Endodermal cell (in vitro differentiated cells): ENCODE measurements at places on chromosomes 5 and 9. TPM values are rescaled to one million over a fixed set of nuclear protein-coding genes. Genes with fewer than 3 reads are reported as not detected.
A peak's percentile ranks its signal among the peaks of the same experiment; 100 is the strongest.

PCDHB2 gene
- total RNA-seq, result 27.6 and 28.4 TPM in 2 replicates

UIMC1 gene
- total RNA-seq, result 46.3 to 57.6 TPM (median 46.6 TPM) in 3 replicates

GRCh38 chr9:20592673-20593072 is 29.6 kb downstream of the MLLT3 start:
- H3K4me3 ChIP-seq, result no peak overlapping the region
- no peaks in the 10 kb centered on the region for H3K36me3 ChIP-seq
- H3K27me3 ChIP-seq, result no peaks in the 10 kb centered on the region
- no peak overlapping the region for H3K27ac ChIP-seq
- no peak for DNase-seq

PCDHGA9 gene
- total RNA-seq, result 0.75 to 0.95 TPM (median 0.89 TPM) in 3 replicates

DNA sequence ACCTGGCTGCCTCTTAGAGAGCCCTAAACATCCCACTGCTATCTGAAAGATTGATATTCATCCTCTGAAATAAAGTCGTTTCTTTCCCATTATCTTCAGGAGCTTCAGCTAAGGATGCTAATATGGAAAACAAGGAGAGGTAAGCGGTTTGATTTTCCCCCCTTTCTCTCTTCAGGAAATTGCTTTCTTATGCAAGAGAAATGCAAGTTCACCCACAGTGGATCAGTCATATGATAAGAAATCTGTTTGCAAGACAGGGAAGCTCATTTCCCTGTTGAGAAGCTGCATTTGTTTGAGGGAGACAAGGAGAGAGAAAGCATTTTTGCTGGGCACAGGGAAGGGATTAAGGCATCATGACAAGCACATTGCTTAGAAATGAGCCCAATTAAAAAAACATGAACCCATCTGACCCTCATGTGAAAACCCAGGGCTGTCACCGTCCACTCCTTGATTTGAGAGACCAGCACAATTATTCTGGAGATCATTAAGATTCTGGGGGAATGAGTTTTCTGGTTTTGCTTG is 53.7 kb upstream of the BOD1 start:
- DNase-seq, result peak; percentile 37
- no peaks in the 10 kb centered on the region for H3K27me3 ChIP-seq
- peak overlapping the region; percentile 24 for H3K27ac ChIP-seq
- no peaks in the 10 kb centered on the region for H3K36me3 ChIP-seq

DNA sequence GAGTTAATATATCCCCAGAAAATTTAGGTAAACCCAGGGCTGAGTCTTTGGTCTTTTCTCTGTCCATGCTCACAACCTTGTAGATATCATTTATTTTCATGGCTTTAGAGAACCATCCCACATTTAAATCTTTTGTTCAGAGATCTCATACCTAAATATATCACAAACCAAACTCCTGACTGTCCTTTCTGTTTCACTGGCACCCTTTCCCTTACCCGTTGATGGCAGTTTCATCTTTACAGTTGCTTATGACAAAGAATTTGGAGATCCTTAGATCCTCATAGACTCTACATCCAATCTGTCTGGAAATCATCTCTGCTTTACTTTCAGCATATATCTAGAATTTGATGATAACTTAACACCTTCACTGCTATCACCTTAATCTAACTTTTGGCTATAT is 19.2 kb downstream of the RNF180 start:
- no peaks in the 10 kb centered on the region for H3K27me3 ChIP-seq
- DNase-seq, result no peak
- no peak overlapping the region for H3K4me3 ChIP-seq
- no peak overlapping the region for H3K27ac ChIP-seq

DNA sequence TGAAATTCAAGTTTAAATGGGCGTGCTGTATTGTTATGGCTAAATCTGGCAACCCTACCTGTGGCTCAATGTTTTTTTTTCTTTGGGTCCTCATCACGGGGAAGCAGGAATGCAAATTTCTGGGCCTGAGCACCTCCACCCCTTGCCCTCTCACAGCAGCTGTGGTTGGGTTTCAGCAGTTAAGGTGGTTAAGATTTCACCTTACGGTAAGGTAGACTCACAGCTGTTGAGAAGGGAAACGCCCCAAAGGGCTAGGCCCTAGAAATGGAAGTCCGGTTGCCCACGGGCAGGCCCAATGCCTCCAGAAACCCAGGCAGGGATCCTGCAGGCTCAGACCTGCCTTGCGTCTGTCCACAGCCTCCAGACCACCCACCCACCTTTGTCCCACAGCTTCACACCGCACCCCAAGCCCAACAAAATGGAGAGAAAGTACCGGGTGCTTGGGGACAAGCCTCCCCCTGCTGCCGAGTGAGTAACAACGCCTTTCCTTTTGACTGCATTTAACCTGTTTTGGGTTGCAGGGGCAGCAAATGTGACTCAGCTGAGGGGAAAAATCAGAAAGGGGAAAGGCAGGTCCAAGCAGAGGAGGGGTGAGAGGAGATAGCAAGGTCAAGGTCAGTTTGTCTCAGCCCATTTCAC is 48.1 kb upstream of the TDRD7 start:
- no peak overlapping the region for H3K4me3 ChIP-seq
- no peaks in the 10 kb centered on the region for H3K27me3 ChIP-seq
- no peaks in the 10 kb centered on the region for H3K36me3 ChIP-seq
- H3K4me1 ChIP-seq, result no peaks in the 10 kb centered on the region
- H3K27ac ChIP-seq, result no peak overlapping the region

CCDC171 gene
- total RNA-seq, result 5.1 and 6.3 TPM in 2 replicates

LRRC70 gene
- total RNA-seq, result 1.4 to 2.6 TPM (median 1.6 TPM) in 3 replicates

OXCT1 gene
- 24.5 TPM in 2 replicates for total RNA-seq

DNA sequence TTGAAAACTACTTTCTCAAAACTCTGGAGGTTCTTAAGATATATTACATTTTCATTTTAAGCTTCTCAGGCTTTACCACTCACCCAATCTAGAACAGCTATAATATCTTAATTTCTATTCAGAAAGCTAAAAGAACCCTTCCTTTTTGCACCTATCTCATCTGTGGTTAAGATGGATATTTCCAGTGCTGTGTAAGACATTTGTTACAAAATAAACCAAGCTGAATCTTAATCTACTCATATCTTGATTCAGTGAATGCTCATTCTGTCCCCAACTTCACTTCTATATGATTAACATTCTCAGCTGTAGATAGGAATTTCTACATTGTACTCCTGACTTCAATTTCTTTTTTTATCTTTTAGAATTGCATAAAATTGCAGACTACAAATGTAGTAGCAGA is 15.0 kb downstream of the ABHD17B start:
- DNase-seq, result no peak
- no peak overlapping the region for H3K27ac ChIP-seq
- peaks cover 24% of the 10 kb centered on the region for H3K36me3 ChIP-seq
- no peaks in the 10 kb centered on the region for H3K27me3 ChIP-seq

DNA sequence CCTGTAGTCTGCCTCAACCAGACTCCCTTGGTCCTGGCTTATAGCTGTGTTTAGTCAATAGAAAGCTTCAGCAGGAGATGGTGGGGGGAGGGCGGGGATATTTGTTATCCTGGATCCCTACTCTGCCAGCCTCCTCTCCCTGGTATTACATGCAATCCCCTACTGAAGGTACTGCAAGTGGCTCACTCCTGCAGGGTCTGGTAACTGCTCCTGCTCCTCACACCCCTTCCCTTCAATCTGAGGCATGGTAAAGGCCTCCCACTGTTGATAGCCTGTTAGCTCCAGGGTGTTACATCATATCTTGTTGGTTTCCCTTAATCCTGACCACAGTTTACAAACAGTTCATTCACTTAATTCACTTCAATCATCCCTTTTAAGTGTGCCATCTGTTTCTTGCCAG is 137.5 kb downstream of the AP3B1 start:
- no peak for DNase-seq
- no peak overlapping the region for H3K27ac ChIP-seq

DNA sequence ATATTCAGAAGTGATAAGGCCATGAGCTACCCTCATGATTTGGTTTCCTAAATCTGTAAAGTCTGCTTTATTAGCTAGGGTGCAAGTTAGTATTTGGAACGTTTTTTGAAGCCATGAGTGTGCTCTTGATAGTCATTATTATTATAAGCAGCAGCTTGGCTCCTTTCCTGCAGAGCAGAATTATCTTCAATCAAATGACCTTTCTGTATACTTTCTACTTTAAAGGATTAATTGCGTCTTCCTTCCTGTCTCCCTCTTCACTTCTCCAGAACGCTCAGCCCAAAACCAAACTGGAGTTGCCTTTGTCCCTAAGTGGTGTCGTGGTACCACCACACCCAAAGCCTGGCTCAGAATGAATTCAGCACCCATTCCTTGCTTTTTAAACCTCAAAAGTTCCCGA is 211.3 kb downstream of the ARHGAP26 start:
- no peak overlapping the region for H3K4me3 ChIP-seq
- no peak overlapping the region for H3K27ac ChIP-seq
- H3K27me3 ChIP-seq, result no peaks in the 10 kb centered on the region
- H3K4me1 ChIP-seq, result peaks cover 14% of the 10 kb centered on the region

DNA sequence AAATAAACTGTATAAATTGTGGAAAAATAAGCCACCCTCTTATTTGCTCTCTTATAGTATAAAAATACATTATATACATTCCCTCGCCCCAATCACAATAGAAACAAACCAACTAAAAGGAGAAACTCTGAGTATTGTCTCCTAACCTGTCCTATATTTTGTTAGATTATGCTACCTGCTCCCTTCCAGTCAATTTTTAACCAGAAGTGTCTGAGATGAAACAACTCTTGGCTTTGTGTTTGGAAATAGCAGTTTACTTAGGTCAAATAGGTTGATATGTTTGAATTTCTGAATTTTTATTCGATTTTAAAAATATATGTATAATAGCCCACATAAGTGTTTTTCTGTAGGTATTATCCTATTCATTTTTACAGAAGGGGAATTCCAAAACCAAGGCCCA is 475.0 kb upstream of the ZNF462 start:
- H3K36me3 ChIP-seq, result no peaks in the 10 kb centered on the region
- no peak overlapping the region for H3K27ac ChIP-seq
- H3K4me3 ChIP-seq, result no peak overlapping the region
- no peak for DNase-seq
- H3K27me3 ChIP-seq, result no peaks in the 10 kb centered on the region

AGXT2 gene
- not detected in 2 replicates for total RNA-seq

GRCh38 chr9:98962861-98963260 is 19.2 kb downstream of the COL15A1 start:
- peak; percentile 75 for DNase-seq
- no peak overlapping the region for H3K4me3 ChIP-seq
- no peaks in the 10 kb centered on the region for H3K36me3 ChIP-seq
- no peaks in the 10 kb centered on the region for H3K27me3 ChIP-seq
- H3K4me1 ChIP-seq, result no peaks in the 10 kb centered on the region

GRCh38 chr9:115002371-115003120 is 72.2 kb upstream of the TNFSF8 start:
- no peak overlapping the region for H3K27ac ChIP-seq
- no peak for DNase-seq
- no peak overlapping the region for H3K4me3 ChIP-seq
- H3K27me3 ChIP-seq, result no peaks in the 10 kb centered on the region
- H3K4me1 ChIP-seq, result no peaks in the 10 kb centered on the region

IFNB1 gene
- not detected in 3 replicates for total RNA-seq

- H3K27ac ChIP-seq, result no peak overlapping the region
- no peaks in the 10 kb centered on the region for H3K4me1 ChIP-seq
- no peaks in the 10 kb centered on the region for H3K27me3 ChIP-seq
- no peak overlapping the region for H3K4me3 ChIP-seq
- no peaks in the 10 kb centered on the region for H3K36me3 ChIP-seq
These were observed 154.3 kb upstream of the IRX2 start for GRCh38 chr5:2905741-2906140.

GRCh38 chr5:143036146-143036927 is 266.2 kb downstream of the ARHGAP26 start:
- no peaks in the 10 kb centered on the region for H3K36me3 ChIP-seq
- no peak overlapping the region for H3K4me3 ChIP-seq
- no peaks in the 10 kb centered on the region for H3K27me3 ChIP-seq

DNA sequence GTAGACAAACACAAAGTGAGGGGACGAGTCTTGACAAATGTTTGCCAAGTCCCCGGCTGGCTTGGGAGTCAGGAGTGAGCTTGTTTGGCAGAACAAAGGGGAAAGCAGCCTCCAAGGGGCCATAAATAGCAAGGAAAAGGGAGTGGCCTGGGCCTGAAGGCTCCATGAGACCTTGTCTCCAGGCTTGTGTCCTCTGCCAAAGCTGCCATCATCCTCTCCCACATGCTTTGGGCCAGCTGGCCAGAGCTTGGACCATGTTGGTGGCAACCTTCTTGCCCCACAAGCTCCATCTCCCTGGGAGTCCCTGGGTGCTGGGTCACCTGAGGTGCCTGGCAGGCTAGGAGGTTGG is 13.3 kb upstream of the PITX1 start:
- no peak overlapping the region for H3K27ac ChIP-seq
- peaks cover 98% of the 10 kb centered on the region for H3K27me3 ChIP-seq
- H3K36me3 ChIP-seq, result no peaks in the 10 kb centered on the region
- no peak overlapping the region for H3K4me3 ChIP-seq
- DNase-seq, result no peak

ACSL6 gene
- total RNA-seq, result 0.29 and 0.73 TPM in 2 replicates

TMEFF1 gene
- total RNA-seq, result 56.5 and 67.5 TPM in 2 replicates

DNA sequence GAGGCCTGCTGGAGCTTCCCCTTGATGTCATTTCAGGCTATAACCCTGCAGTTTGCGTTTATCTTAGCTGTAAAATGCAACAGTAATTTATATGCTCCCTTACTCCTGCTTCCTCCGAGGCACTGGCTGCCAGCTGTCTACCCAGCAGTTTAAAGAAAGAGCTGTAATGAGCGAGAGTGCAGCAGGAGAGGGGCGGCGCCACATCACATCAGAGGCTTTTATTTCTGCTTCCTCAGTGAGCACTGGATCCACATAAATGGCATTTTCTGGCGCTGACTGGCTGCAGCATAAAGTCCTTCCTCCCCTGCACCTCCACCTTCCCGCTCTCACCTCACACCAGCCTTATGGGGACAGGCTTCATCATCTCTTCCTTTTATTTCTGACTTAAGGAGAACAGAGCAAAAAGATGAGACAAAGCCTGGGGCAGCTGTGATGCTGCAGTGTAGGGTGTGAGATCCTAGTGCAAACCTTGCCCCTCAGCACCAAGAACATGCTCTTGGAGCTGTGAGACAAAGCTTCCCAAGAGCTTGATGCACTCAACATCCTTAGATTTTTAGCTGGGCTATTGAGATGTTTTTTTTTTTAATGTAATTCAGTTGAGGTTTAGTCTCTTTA is 829.6 kb upstream of the ZNF608 start:
- peak overlapping the region; percentile 33 for H3K27ac ChIP-seq
- no peaks in the 10 kb centered on the region for H3K27me3 ChIP-seq
- no peaks in the 10 kb centered on the region for H3K36me3 ChIP-seq
- H3K4me1 ChIP-seq, result no peaks in the 10 kb centered on the region
- DNase-seq, result peak; percentile 69

DNA sequence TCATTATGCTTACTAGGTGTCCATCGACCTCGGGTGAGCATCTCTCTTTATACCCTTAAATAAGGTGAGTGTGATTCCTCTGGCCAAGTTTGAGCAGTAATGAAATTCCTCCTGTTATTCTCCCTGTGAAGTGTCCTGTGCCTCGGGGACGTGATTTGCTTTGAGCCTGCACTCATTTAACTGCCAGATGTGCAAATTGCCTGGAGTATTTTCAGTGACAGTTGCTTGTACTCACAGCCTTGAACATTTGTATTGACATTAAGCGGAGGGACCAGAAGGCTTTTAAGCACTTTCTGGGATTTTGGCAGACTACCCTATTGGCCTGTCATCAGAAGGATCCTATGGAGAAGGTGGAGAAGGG is 126.9 kb downstream of the DOCK2 start:
- DNase-seq, result no peak
- no peak overlapping the region for H3K27ac ChIP-seq
- no peaks in the 10 kb centered on the region for H3K36me3 ChIP-seq
- no peak overlapping the region for H3K4me3 ChIP-seq
- H3K4me1 ChIP-seq, result no peaks in the 10 kb centered on the region

CDC20B gene
- total RNA-seq, result 0.13 and 0.27 TPM in 2 replicates

CD14 gene
- total RNA-seq, result not detected in 2 replicates

- H3K27ac ChIP-seq, result no peak overlapping the region
- no peaks in the 10 kb centered on the region for H3K36me3 ChIP-seq
- no peak for DNase-seq
- peaks cover 5% of the 10 kb centered on the region for H3K27me3 ChIP-seq
These were observed 163.5 kb upstream of the MSX2 start for GRCh38 chr5:174560861-174561260.
